Kidney epithelial cell (primary cell): ENCODE measurements at places on chromosomes 1 and 21.

GRCh38 chr21:24428591-24429199 lies 1178.6 kb downstream of the MRPL39 start:
- DNase-seq, result no peak

- DNase-seq, result no peak
Observed at GRCh38 chr1:198449261-198449660, 91.2 kb downstream of the ATP6V1G3 start.

GRCh38 chr1:23394181-23394580 lies 24.5 kb upstream of the ZNF436 start:
- DNase-seq, result no peak

DNA sequence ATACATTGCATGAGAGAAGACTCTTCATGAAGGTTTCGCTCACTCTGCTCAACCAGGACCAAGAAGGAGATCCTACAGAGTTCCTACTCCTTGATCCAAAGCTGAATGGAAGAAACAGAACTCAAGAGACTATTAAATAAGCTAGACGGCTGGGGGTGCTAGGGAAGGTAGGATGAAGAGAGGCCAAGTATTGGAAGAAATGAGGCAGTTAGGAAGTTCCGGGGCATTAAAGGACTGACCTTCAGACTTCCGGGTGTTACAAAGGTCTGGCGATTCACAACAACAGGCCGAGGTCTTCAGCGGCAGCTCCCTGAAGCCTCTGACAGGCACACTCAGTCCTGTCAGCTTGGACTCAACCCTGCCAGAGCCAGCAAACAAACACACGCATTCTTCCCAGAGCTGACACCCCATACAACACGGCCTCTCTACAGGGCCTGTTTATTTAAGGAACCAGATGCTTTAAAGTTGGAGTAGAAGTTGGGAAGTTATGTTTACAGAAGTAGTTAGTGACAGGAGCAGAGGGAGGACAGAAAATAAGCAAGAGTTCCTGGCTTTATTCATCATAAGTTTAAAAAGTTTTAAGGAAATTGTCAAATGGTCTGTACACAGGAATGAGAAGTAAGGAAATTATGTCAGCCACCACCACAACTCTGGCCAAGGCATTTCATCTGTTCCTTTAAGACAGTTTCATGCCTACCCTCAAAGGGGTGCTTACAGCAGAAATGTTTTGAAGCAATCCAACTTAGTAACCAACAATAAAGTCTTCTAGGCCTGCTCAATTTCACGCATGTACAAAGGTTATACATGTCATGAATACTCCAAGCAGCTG lies 4.7 kb downstream of the SORT1 start:
- no peak for DNase-seq

GRCh38 chr1:165484532-165484931 lies 39.6 kb upstream of the RXRG start:
- no peak for DNase-seq

DNA sequence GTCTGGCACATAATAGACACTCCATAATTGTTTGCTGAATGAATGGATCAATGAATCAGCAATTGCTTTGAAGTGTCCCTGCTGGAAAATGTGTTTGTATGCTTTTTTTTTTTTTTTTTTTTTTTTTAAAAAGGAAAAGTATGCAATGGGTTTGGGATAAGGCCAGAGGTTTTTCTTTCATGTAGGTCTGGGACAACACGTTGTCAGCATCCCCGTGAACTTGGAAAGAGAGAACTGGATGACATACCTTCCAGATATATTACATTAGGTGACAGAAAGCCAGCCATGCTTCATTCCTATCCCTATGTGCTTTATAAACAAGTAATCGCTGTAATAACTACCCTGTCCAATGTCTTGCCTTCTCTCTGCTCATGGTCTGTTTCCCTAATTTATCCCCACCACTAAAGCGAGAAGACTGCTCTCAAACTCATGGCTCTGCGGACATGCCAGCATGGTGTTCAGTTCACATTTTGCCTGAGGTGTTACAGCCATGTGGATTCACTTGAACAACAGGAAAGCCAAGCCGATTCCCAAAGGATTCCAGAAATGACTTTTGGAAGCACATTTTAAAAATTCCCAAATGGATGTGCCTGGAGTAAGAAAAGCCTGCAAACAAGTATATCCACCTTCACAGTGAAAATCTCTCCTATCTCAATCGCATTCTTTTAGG lies 34.8 kb upstream of the GREM2 start:
- DNase-seq, result no peak

GRCh38 chr1:57898531-57898930 lies 474.7 kb upstream of the DAB1 start:
- no peak for DNase-seq
